Muscle of leg (tissue), 16 donors: ENCODE measurements at places on chromosomes 4 and X. TPM values are rescaled to one million over a fixed set of nuclear protein-coding genes. Genes with fewer than 3 reads are reported as not detected.

DNA sequence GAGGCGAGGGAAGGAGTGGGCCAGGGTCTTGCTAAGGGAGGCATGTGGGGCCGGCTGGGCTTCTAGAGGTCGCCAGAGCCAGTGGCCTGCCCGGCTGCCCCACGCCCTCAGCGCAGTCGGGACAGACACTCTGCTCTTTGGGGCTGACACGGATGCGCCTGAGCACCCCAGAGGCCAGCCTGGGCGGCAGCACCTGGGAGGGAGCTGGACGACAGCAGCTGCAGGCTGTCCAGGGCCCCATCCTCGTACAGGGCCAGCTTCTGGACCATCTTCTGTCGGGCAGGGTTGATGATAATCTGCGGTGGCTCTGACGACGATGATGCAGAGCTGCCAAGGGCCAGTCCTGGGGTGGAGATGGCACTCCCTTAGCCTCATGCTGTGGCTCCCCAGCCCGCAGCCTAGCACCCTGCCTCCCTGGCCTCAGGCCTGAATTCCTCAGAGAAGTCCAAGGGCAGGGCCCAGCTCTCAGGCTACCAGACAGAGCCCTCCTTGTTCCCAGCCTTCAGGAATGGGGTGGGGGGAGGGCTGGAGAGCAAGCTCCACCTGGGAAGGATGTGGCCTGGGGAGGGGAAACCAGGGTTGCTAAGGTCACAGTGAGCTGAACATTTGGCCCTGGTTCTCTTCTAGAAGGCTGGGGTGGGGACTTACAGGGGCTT, 7.2 kb downstream of the IRAK1 start:
- no peak overlapping the region for H3K27ac ChIP-seq
- H3K4me1 ChIP-seq, result peaks cover 8% of the 10 kb centered on the region
- H3K4me3 ChIP-seq, result no peak overlapping the region
- DNase-seq, result no peak
- H3K36me3 ChIP-seq, result peaks cover 38% of the 10 kb centered on the region
- H3K27me3 ChIP-seq, result peaks cover 60% of the 10 kb centered on the region

GRCh38 chr4:109702950-109703663, at the start of gene CASP6:
TSS of gene CASP6 (minus strand) at chr4:109703445. CDS start at chr4:109703395, 50 bp downstream.
- H3K36me3 ChIP-seq, result no peaks in the 10 kb centered on the region
- peak within 1 kb of the TSS; percentile 88 for H3K4me3 ChIP-seq
- H3K27me3 ChIP-seq, result no peaks in the 10 kb centered on the region
- H3K27ac ChIP-seq, result peak within 1 kb of the TSS; percentile 91

The PAGE2 gene
- not detected for polyA plus RNA-seq

The MSANTD1 gene
- 0.83 TPM for polyA plus RNA-seq

The ACE2 gene
- polyA plus RNA-seq, result 19.0 TPM

The ALB gene
- polyA plus RNA-seq, result 0.72 TPM
